NCI-H510A (cell line): ENCODE measurements at places on chromosomes 7 and 10.

DNA sequence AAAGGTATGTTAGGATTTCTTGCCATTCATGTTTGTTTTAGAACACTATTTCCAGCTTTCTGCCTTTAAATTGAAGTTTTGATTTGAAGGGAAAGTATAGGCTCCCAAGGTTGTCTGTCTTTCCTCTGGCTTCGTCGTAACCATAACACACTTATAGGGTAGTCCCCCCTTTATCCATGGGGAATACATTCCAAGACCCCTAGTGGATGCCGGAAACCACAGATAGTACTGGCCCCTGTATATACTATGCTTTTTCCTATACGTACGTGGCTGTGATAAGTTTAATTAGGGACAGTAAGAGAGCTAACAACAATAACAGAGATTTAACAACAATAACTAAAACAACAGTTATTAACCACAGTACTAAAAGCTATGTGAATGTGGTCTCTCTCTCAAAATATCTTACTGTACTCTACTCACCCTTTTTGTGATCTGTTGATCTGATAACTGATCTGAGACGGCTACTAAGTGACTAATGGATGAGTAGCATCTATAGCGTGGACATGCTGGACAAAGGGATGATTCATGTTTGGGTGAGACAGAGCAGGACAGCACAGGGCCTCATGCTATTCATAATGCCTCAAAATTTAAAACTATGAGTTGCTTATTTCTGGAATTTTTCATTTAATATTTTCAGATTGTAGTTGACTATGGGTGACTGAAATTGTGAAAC lies 273.1 kb downstream of the AUTS2 start:
- no peak for DNase-seq

GRCh38 chr7:17830206-17830605 lies 110.1 kb downstream of the SNX13 start:
- DNase-seq, result no peak

- no peak for DNase-seq
Measured at GRCh38 chr7:4021413-4021812, 660.7 kb upstream of the FOXK1 start.

DNA sequence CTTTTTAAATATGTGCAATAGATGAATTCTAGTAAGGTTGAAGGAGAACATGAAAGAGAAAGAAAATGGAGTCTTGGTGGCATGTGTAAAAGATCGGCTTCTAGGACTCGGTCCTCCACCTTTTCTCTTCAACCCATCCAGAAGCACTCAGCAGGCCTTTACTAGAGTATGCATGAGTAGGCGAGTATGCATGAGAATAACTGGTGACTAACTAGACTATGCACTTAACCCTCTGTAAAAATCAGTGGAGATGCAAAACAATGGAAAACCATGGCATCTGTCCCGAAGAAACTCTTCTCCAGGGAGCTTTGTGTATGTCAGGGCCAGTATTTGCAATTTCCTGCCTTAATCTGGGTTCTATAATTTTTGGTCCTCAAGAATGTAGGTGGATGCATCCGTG lies 40.0 kb upstream of the GRB10 start:
- no peak for DNase-seq

- no peak for DNase-seq
Measured at GRCh38 chr10:133258818-133259601, 17.7 kb downstream of the ADAM8 start.

DNA sequence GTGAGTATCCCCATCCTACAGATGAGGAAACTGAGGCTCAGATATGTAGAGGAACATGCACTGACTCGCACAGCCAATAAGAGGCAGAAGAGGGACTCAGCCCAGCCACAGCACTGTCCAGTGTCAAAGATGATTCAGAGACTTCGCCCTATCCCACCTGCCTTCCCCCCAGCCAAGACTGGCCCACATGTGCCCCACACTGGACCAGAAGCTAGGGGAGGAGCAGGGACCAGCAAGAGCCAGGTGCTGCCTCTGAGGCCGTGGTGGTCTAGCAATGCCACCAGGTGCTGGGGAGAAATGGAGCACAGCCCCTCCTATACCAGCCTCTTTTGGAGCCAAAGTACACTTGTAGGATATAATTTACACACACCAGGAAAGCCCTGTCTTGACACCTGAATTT lies 22.3 kb downstream of the GRID1 start:
- no peak for DNase-seq
